Pulmonary artery endothelial cell (primary cell): ENCODE measurements at places on chromosomes 3 and 15. TPM values are rescaled to one million over a fixed set of nuclear protein-coding genes. Genes with fewer than 3 reads are reported as not detected.

DNA sequence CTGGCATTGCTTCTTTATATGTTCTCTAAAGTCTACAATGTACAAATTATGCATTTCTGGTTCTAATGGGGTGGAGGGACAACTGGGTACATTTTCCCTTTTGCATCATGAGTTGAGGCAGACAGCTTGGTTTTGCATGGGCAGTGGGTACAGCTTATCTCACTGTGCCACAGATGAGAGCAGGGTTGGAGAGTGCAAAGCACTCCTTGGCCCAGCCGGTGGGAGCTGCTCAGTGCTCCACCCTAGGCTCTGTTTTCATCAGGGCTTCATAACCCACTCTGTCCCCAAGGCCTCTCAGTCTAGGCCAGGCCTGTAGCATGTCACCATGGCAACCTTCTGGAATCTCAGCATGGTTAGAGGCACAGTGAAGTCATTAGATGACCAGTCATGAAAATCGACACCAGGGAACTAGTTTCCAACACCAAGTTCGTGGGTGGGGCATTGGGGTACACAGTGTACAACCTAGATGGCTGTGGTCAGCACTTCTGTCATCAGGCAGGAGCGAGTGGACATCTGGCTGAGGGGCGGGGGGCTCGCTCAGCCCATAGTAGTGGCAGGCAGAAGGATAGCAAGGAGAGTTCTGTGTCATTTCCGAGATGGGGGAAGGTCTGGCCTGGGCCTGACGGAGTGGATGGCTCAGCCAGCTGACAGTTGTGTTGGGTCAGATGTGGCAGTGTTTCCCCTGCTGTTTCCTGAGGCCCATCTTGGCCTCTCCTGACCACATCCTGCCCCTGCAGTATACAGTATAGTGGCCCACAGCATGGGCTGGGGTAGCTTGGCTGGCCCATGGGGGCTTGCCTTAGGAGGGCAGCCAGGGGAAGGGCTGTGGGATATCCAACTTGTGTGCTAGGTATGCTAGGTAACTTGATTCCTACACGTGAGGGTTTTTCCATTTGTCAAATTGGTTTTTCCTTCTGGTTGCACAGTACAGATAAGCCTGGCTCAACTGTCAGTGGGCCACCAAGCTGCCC lies 75.7 kb upstream of the PRR23C start:
- DNase-seq = no peak

- no peak for DNase-seq
These were observed 15.5 kb downstream of the TTLL3 start for GRCh38 chr3:9825451-9826040.

GRCh38 chr15:66985653-66986052 lies 79.7 kb upstream of the SMAD3 start:
- no peak for DNase-seq

The BLOC1S6 gene
- total RNA-seq = 58.0 and 62.2 TPM in 2 replicates

- no peak for DNase-seq
These were observed 190.9 kb upstream of the CFAP20DC start for GRCh38 chr3:59240666-59241255.

The TMEM266 gene
- not detected in 2 replicates for total RNA-seq
